ENCODE measurements at places on chromosomes 2 and 18. TPM values are rescaled to one million over a fixed set of nuclear protein-coding genes. Genes with fewer than 3 reads are reported as not detected.

DNA sequence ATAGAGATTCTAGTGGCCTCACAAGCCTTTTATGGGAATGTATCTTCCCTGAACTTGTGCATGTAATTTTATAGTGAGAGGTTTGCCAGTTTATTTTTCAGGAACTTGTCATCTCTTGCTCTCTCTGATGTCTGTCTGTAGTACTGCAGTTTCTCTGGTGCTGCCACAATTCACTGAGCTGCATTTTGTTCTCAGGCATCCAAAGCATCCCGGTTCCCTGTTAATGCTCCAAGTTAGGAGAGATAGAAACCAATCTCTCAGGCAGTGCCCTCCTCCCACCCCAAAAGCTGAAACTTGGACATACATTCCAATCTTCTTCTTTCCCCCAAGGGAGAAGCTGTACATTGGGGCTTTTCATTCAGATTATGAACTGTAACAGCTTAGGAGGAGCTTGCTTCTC lies 30.1 kb upstream of the GRB14 start:
- DNase-seq = no peak
- H3K27ac ChIP-seq = no peak overlapping the region
- H3K4me1 ChIP-seq = no peaks in the 10 kb centered on the region
- no peaks in the 10 kb centered on the region for H3K27me3 ChIP-seq
- no peak overlapping the region for H3K4me3 ChIP-seq
- H3K36me3 ChIP-seq = no peaks in the 10 kb centered on the region

- no peaks in the 10 kb centered on the region for H3K4me1 ChIP-seq
- no peak overlapping the region for H3K27ac ChIP-seq
- no peaks in the 10 kb centered on the region for H3K27me3 ChIP-seq
These were observed 109.8 kb downstream of the NAT8 start for GRCh38 chr2:73532381-73532780.

GRCh38 chr18:48030616-48031480 lies 100.4 kb upstream of the SMAD2 start:
- no peak for DNase-seq
- no peak overlapping the region for H3K27ac ChIP-seq
- H3K27me3 ChIP-seq = no peaks in the 10 kb centered on the region
- no peak overlapping the region for H3K4me3 ChIP-seq

GRCh38 chr2:55869637-55870325 lies 53.8 kb downstream of the EFEMP1 start:
- DNase-seq = no peak
- H3K4me3 ChIP-seq = no peak overlapping the region
- H3K27me3 ChIP-seq = no peaks in the 10 kb centered on the region
- H3K36me3 ChIP-seq = no peaks in the 10 kb centered on the region
- H3K27ac ChIP-seq = no peak overlapping the region

GRCh38 chr2:9439536-9439935 lies 16.1 kb downstream of the CPSF3 start:
- no peak for DNase-seq
- no peak overlapping the region for H3K4me3 ChIP-seq
- H3K27me3 ChIP-seq = no peaks in the 10 kb centered on the region
- peaks cover 29% of the 10 kb centered on the region for H3K36me3 ChIP-seq
- no peaks in the 10 kb centered on the region for H3K4me1 ChIP-seq
- H3K27ac ChIP-seq = no peak overlapping the region

DNA sequence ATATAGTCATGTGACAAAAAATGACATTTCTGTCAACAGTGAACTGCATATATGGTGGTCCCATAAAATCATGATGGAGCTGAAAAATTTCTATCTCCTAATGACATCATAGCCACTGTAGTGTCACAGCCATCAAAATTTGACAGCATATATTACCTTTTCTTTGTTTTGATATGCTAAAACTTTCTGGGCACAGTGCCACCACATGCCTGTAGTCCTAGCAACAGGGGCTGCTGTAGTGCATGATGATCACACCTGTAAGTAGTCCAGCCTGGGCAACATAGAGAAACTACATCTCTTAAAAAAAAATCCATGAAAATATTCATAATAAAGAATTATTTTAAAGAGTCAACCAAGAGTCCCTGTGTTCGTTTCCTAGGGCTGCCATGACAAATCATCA lies 155.5 kb upstream of the SERTAD2 start:
- H3K36me3 ChIP-seq = no peaks in the 10 kb centered on the region
- H3K4me3 ChIP-seq = no peak overlapping the region
- no peaks in the 10 kb centered on the region for H3K27me3 ChIP-seq
- H3K27ac ChIP-seq = no peak overlapping the region

- H3K27ac ChIP-seq = no peak overlapping the region
- no peak overlapping the region for H3K4me3 ChIP-seq
- no peak for DNase-seq
- no peaks in the 10 kb centered on the region for H3K36me3 ChIP-seq
These were observed 120.8 kb downstream of the GAREM1 start for GRCh38 chr18:32349728-32350395.

DNA sequence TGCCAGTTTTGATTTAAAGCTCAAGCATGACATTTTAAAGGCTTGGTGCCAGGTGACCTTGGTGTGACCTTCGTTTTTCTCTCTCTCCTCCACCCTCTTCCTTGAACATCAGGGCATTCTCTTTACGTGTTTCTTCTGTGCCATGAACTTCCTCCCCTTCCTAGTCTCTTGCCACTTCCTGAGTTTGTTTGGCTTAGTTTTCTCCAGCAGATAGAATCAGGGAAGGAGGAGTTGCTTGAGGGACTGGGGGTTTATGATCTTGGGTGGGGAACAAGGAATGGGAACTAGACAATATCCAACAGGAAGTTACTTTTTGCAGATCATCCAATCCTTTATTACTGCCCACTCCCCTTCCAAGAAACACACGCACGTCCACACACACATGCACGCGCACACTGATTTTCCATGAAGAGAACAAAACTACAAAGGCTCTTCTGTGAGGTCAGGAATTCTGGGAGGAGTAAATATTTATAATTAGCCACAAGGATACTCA lies 210.6 kb upstream of the EPAS1 start:
- H3K36me3 ChIP-seq = no peaks in the 10 kb centered on the region
- H3K27ac ChIP-seq = no peak overlapping the region
- no peaks in the 10 kb centered on the region for H3K27me3 ChIP-seq
- H3K4me3 ChIP-seq = no peak overlapping the region
- H3K4me1 ChIP-seq = peaks cover 4% of the 10 kb centered on the region

DNA sequence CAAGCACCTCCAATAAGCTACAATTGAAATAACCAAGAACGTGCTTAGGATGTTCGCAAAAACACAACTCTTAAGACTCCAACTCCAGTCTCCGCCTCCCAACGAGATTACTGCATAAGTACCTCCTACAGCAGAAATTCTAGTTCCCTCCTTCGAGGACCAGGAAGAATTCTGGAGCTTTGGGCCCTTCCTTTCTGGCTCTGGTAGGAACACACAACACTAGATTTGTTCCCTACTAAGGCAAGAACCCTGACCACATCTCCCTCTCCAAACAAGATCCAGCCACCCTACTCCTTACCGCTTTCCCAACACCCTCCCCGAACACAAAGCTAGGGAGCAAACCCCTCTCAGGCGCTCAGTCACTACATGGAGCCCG lies 721 bp downstream of the ADAM17 start:
- no peaks in the 10 kb centered on the region for H3K36me3 ChIP-seq
- peaks cover 60% of the 10 kb centered on the region for H3K4me1 ChIP-seq
- peak overlapping the region; percentile 97 for H3K4me3 ChIP-seq
- no peaks in the 10 kb centered on the region for H3K27me3 ChIP-seq
- peak; percentile 45 for DNase-seq

DNA sequence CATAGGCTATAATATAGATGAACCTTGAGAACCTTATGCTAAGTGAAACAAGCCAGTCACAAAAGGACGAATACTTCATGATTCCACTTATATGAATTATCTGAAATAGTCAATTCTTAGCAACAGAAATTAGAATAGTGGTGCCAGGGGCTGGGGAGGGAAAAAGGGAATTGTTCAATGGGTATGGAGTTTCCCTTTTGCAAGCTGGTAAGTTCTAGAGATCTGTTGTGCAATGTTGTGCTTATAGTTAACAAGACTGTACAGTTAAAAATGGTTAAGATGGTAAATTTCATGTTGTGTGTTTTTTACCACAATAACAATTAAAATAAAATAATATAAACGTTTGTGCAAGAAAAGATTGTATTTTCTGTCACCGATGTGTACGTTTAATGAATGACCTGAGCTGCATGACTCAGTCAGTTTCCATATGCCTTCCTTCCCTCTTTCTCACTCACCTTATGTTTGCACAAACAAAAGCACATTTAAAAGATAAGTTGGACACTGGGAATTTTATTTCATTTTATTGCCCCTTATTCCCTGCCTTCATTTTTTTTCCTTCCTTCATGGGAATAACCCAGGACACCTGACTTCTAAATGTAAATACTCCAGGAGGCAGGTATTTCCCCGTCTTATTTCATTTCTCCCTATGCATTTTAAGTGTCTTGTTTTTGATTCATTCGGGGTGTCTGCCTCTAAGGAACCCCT lies 143.7 kb upstream of the TTC39C start:
- DNase-seq = no peak
- no peak overlapping the region for H3K27ac ChIP-seq

GRCh38 chr2:149164827-149165226 lies 126.3 kb downstream of the LYPD6B start:
- H3K4me1 ChIP-seq = no peaks in the 10 kb centered on the region
- no peak overlapping the region for H3K4me3 ChIP-seq
- H3K27ac ChIP-seq = no peak overlapping the region
- no peak for DNase-seq
- no peaks in the 10 kb centered on the region for H3K36me3 ChIP-seq

- H3K27ac ChIP-seq = no peak overlapping the region
- H3K27me3 ChIP-seq = no peaks in the 10 kb centered on the region
- H3K4me3 ChIP-seq = no peak overlapping the region
- no peaks in the 10 kb centered on the region for H3K4me1 ChIP-seq
- H3K36me3 ChIP-seq = no peaks in the 10 kb centered on the region
These were observed 408.9 kb downstream of the PLCL1 start for GRCh38 chr2:198213253-198213652.

- H3K4me1 ChIP-seq = no peaks in the 10 kb centered on the region
- no peaks in the 10 kb centered on the region for H3K27me3 ChIP-seq
- no peak overlapping the region for H3K4me3 ChIP-seq
- no peak for DNase-seq
- H3K36me3 ChIP-seq = no peaks in the 10 kb centered on the region
These were observed 70.7 kb downstream of the PMS1 start for GRCh38 chr2:189854940-189855339.

DNA sequence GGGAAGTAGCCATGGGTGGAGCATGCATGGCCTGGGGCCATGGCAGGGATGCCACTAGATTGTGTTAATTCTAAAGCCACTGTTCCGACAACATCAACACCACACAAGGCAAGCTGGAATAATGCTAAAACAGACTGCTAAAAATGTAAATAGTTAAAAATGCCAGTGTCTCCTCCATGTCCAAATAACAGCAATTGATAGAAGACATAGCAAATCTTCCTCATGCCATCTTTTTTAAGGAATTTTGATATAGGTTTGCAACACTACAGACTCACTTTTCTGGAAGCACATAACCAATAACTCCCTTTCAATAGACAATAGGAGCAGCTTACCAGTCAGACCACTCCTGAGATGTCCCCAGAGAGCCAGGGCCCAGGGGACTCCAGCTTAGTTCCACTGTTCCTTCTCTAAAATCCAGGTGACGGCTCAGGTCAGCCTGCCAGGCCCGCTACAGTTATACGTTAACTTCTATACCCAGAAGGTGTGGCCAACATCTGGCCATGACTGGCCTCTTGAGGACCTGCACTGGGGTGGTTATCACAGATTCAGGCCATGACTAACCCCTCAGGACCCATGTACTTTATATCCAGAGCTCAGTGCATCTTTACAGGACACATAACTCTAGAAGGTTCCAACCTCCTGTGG lies 20.3 kb downstream of the TUBB6 start:
- no peaks in the 10 kb centered on the region for H3K4me1 ChIP-seq
- no peak overlapping the region for H3K27ac ChIP-seq
- H3K36me3 ChIP-seq = peaks cover 18% of the 10 kb centered on the region
- DNase-seq = no peak
- no peaks in the 10 kb centered on the region for H3K27me3 ChIP-seq

- DNase-seq = peak; percentile 54
- no peaks in the 10 kb centered on the region for H3K36me3 ChIP-seq
- H3K4me3 ChIP-seq = no peak overlapping the region
These were observed 248.5 kb downstream of the CDH20 start for GRCh38 chr18:61581578-61582201.

GRCh38 chr2:232888099-232888836 lies 18.2 kb downstream of the SNORC start:
- no peaks in the 10 kb centered on the region for H3K4me1 ChIP-seq
- H3K4me3 ChIP-seq = no peak overlapping the region
- no peaks in the 10 kb centered on the region for H3K36me3 ChIP-seq
- H3K27ac ChIP-seq = no peak overlapping the region

- H3K27ac ChIP-seq = peak within 1 kb of the TSS; percentile 54
- no peaks in the 10 kb centered on the region for H3K36me3 ChIP-seq
- H3K4me3 ChIP-seq = peak within 1 kb of the TSS; percentile 52
- DNase-seq = peak; percentile 66
These were observed at the start of gene HSBP1L1 for GRCh38 chr18:79964330-79965118. Gene HSBP1L1, plus strand, starts transcription at chr18:79964643. Its CDS starts 93 bp downstream, at chr18:79964736.

- H3K4me3 ChIP-seq = no peak overlapping the region
These were observed 84.7 kb downstream of the CDC42EP3 start for GRCh38 chr2:37586663-37587317.

GRCh38 chr2:200270732-200271131 lies 35.8 kb upstream of the SPATS2L start:
- no peaks in the 10 kb centered on the region for H3K4me1 ChIP-seq
- H3K36me3 ChIP-seq = no peaks in the 10 kb centered on the region
- H3K27me3 ChIP-seq = no peaks in the 10 kb centered on the region

DNA sequence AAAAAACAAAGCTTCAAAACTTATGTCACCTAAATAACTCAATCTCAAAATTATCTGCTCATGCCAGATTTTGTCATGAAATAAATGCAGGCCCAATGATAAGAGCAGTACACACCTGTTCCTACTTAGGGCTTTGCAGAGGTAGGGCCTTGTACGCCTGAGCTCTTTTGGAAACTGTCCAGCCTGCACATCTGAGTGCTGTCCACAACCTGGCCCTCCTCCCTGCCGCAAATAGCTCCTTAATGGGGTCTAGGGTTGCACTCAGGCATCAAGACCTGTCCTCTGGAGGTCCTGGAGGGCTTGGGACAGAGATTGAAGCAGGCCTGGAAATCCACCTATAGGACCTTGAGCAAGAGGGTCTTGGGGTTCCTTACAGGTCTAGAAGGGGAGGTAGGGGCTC lies 115.4 kb upstream of the CCDC195 start:
- no peaks in the 10 kb centered on the region for H3K4me1 ChIP-seq
- no peak overlapping the region for H3K4me3 ChIP-seq
- no peak for DNase-seq
- H3K36me3 ChIP-seq = peaks cover 93% of the 10 kb centered on the region
- H3K27ac ChIP-seq = no peak overlapping the region
- H3K27me3 ChIP-seq = no peaks in the 10 kb centered on the region

GRCh38 chr2:53490659-53491058 lies 276.9 kb upstream of the CHAC2 start:
- H3K27ac ChIP-seq = no peak overlapping the region
- no peaks in the 10 kb centered on the region for H3K4me1 ChIP-seq
- no peak for DNase-seq
- H3K36me3 ChIP-seq = no peaks in the 10 kb centered on the region
- no peaks in the 10 kb centered on the region for H3K27me3 ChIP-seq
- no peak overlapping the region for H3K4me3 ChIP-seq

ALPP gene
- not detected for polyA plus RNA-seq

SERPINB7 gene
- polyA plus RNA-seq = not detected

OBSL1 gene
- not detected for polyA plus RNA-seq

PTPRM gene
- polyA plus RNA-seq = 9.7 TPM

FOSL2 gene
- 5.0 TPM for polyA plus RNA-seq

NMUR1 gene
- not detected for polyA plus RNA-seq

RBKS gene
- 5.9 TPM for polyA plus RNA-seq

HPCAL1 gene
- 100 TPM for polyA plus RNA-seq

NAT8 gene
- not detected for polyA plus RNA-seq

DIS3L2 gene
- polyA plus RNA-seq = 22.6 TPM

IL18RAP gene
- 5.1 TPM for polyA plus RNA-seq

DUSP2 gene
- 48.2 TPM for polyA plus RNA-seq

C2orf15 gene
- 4.7 TPM for polyA plus RNA-seq

SS18 gene
- 34.5 TPM for polyA plus RNA-seq

ADRA2B gene
- polyA plus RNA-seq = not detected

Data from CD4-positive, alpha-beta memory T cell (primary cell).